ENCODE measurements at places on chromosomes 12 and 14. TPM values are rescaled to one million over a fixed set of nuclear protein-coding genes. Genes with fewer than 3 reads are reported as not detected.
A peak's percentile ranks its signal among the peaks of the same experiment; 100 is the strongest.

DNA sequence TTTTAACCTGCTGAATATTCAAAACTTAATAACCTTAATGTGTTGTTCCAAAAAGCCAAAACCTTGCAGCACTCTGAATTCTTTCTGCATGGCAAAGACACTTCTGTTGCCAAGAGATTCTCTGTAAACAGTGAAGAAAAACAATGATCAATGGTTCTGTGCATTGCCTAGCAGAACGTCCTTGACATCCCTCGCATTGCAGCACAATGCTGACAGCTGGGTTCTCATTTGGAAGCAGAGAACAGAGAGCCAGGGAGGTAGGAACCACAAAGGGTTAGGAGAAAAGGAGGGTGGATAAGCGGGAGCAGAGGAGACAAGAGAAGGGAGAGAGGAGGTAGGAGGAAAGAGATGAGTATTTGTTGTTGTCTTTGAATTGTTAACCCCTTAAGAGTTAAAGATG, 501.1 kb downstream of the NAV3 start:
- no peaks in the 10 kb centered on the region for H3K27me3 ChIP-seq
- no peaks in the 10 kb centered on the region for H3K36me3 ChIP-seq
- H3K4me1 ChIP-seq, result no peaks in the 10 kb centered on the region

- no peaks in the 10 kb centered on the region for H3K36me3 ChIP-seq
- no peak overlapping the region for H3K27ac ChIP-seq
- no peak overlapping the region for H3K4me3 ChIP-seq
Measured at GRCh38 chr12:46942579-46942978, 116.8 kb upstream of the SLC38A4 start.

DNA sequence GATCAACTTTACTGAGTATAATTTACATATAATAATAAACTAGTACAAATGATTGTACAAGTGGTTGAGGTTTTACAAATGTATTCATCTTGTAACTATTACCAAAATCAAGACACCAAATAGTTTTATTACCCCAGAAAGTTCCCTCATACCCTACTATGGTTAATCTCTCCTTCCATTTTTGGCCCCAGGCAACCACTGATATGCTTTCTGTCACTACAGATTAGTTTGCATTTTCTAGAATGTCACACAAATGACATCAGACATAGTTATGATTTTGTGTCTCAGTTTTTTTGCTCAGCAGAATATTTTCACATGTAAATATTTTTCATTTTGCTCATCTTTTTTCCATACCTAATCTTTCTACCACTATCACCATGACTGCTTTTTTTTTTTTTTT, 49.1 kb downstream of the TMX1 start:
- no peaks in the 10 kb centered on the region for H3K27me3 ChIP-seq
- peaks cover 4% of the 10 kb centered on the region for H3K36me3 ChIP-seq

Gene MYO1A
- polyA plus RNA-seq, result 0.60 TPM

GRCh38 chr14:40197344-40197743, 765.1 kb upstream of the FBXO33 start:
- no peaks in the 10 kb centered on the region for H3K4me1 ChIP-seq
- H3K27ac ChIP-seq, result no peak overlapping the region
- H3K4me3 ChIP-seq, result no peak overlapping the region
- no peaks in the 10 kb centered on the region for H3K27me3 ChIP-seq

GRCh38 chr14:105250986-105251385, 2.7 kb downstream of the BTBD6 start:
- H3K27ac ChIP-seq, result no peak overlapping the region
- no peaks in the 10 kb centered on the region for H3K4me1 ChIP-seq
- H3K36me3 ChIP-seq, result no peaks in the 10 kb centered on the region
- no peak for DNase-seq
- no peak overlapping the region for H3K4me3 ChIP-seq

Gene TMCC3
- 1.1 TPM for polyA plus RNA-seq

GRCh38 chr12:89873745-89874144, 165.1 kb upstream of the ATP2B1 start:
- H3K36me3 ChIP-seq, result no peaks in the 10 kb centered on the region
- no peak overlapping the region for H3K4me3 ChIP-seq
- 0 out of 2 replicates have a peak, but pooled peaks cover 2% of the 10 kb centered on the region for H3K4me1 ChIP-seq
- no peak overlapping the region for H3K27ac ChIP-seq

GRCh38 chr12:6899427-6899826, 5.2 kb upstream of the LRRC23 start:
- no peaks in the 10 kb centered on the region for H3K36me3 ChIP-seq
- H3K27me3 ChIP-seq, result no peaks in the 10 kb centered on the region
- H3K4me1 ChIP-seq, result peaks cover 8% of the 10 kb centered on the region
- H3K27ac ChIP-seq, result no peak overlapping the region

- H3K4me1 ChIP-seq, result no peaks in the 10 kb centered on the region
- H3K4me3 ChIP-seq, result no peak overlapping the region
- no peak for DNase-seq
Measured at GRCh38 chr12:63967358-63968145, 123.1 kb downstream of the SRGAP1 start.

- peak overlapping the region; percentile 81 for H3K4me3 ChIP-seq
- H3K36me3 ChIP-seq, result no peaks in the 10 kb centered on the region
- H3K27ac ChIP-seq, result no peak overlapping the region
- DNase-seq, result no peak
Measured at GRCh38 chr12:26126340-26127284, 1.8 kb upstream of the BHLHE41 start.

GRCh38 chr12:59088673-59089072, 168.4 kb upstream of the LRIG3 start:
- H3K4me1 ChIP-seq, result peaks cover 5% of the 10 kb centered on the region
- no peak for DNase-seq
- H3K4me3 ChIP-seq, result no peak overlapping the region
- no peaks in the 10 kb centered on the region for H3K27me3 ChIP-seq
- no peak overlapping the region for H3K27ac ChIP-seq

DNA sequence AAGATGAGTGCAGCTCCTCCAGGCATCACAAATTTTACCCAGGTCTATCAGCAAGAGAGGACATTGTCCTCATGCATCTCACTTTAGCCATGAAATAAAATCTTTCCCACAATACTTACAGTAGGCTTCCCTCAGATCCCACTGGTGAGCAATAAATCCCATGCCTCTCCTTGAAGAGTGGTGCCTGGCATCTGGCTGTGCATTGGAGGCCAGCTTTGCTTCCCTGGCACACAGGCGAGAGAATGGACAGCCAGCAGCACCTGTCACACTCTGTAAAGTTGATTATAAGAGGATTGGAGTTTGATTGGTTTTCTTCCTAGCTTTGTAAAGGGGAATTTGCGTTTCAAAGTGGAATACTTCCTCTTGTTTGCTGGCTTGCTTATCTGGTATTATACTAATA, 1153.9 kb downstream of the AACS start:
- no peaks in the 10 kb centered on the region for H3K27me3 ChIP-seq
- no peak for DNase-seq
- no peak overlapping the region for H3K4me3 ChIP-seq
- no peaks in the 10 kb centered on the region for H3K4me1 ChIP-seq

Data from H1 (cell line).